ENCODE measurements at places on chromosomes 1 and 21.

DNA sequence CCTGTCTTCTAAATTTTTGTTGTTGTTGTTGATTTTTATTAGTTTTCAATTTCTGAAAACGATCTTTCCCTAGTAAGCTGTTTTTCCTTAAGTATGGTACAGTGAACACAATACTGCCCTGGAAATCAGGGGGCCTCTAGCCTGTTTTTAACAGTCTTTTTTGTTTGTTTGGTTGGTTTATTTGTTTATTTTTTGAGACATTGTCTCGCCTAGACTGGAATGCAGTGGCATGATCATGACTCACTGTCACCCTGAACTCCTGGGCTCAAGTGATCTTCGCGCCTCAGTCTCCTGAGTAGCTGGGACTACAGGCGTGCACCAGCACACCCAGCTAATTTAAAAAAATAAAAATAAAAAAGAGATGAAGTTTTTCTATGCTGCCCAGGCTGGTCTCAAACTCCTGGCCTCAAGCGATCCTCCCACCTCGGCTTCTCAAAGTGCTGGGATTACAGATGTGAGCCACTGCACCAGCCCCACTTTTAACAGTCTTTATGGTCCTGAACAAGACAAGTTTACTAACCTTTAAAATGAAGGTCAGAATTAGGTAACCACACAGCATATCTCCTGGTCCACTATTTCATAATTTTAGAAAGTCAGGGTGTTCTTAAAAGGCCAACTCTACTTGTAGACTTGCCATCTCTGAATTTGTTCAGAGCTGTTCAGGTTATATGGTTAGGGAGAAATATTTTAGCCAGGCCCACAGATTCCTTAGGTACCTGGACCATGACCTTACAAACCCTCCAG, 35.4 kb downstream of the TBCE start:
- DNase-seq, result no peak

DNA sequence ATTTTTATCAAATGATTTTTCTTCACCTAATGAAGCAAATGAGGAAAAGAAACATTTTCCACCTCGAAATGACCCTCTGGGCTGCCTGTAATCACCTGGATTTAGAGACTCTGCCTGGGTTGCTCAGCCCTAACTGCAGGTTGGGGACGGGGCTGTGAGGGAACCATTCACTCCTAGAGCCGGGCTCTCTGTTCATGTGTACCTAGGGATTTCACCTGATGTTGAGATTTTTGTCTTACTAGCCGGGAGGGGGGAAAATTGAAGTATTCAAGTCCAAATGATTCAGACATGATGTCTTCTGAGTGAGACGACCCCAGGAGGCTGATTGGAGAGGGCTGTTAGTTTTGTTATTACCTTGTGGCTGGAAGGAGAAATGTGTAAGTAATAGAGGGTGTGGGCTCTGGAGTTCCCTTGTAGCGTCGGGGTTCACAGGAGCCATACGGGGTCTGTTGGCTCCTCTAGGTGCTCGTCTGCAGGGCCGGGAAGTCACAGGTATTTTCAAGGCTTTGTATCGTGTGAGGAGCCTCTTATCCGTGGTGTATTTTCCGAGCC, 42.3 kb upstream of the PWP2 start:
- no peak for DNase-seq

GRCh38 chr1:161792740-161793139, 26.6 kb downstream of the ATF6 start:
- peak; percentile 51 for DNase-seq

GRCh38 chr1:2099886-2100779, 49.9 kb downstream of the PRKCZ start:
- no peak for DNase-seq

DNA sequence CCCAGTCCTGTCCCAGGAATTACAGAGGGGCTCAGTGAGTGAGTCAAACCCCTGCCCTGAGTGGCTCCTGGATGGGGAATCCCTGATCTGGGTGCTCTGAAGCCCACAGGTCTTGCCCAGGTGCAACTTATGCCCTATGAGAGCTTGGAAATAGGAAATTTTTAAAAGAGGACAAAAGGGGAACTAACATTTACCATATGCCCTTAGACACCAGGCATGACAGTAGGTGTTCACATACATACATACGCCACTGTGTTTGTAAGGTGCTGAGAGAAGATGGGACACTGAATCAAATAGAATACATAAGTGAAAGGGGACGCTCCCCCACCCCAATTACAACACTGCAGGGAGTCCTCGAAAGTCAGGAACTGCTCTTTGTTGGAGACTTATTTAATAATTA, 1.4 kb downstream of the CFAP45 start:
- no peak for DNase-seq

DNA sequence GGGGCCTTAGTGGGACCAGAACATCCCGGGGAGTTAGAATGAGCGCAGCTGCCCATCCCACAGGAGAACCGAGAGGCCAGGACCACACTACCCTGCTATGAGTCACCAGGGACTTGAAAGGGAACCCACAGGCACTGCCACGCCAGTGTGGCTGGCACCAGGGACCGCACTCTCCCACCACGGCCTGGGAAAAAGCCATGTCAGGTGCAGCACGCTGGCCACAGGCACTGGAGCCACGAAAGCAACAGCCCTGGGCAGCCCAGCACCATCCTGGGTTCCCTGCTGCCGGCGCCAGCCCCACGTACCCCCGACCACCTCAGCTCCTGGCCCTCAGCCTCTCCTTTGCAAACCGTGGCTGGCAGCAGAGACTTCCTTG, 14.1 kb upstream of the TMEM240 start:
- DNase-seq, result no peak

DNA sequence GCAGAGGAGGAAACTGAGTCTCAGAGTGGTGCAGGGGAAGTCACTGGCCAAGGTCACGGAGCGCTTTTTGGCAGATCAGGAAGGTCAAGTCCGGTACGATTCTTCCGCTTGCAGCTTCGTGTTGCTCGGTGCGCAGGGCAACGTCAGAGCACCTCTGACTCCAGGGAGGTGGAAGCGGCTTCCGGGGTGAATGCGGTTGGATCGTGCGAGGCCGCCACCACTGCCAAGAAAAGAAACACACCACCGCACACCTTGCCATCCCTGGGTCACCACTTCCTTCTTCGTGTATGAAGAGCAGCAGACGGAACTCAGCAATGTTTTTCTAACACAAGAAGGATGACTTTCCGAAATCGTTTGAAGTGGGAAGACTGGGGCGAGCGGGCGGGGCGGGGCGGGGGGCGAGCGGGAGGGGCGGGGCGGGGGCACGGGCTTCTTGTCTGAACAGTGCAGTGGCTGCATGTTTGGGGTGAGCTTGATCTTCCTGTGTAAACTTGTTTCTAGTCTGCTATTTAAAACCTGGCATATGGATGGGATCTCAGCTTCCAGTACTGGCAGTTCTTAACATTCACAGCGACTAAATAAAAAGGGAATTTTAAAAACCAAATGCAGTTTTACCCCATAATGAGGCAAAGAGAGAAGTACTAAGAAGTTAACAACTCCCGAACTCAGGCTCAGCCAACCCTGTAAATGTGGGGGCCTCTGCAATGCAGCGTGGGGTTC, 300.0 kb downstream of the RRAGC start:
- no peak for DNase-seq

DNA sequence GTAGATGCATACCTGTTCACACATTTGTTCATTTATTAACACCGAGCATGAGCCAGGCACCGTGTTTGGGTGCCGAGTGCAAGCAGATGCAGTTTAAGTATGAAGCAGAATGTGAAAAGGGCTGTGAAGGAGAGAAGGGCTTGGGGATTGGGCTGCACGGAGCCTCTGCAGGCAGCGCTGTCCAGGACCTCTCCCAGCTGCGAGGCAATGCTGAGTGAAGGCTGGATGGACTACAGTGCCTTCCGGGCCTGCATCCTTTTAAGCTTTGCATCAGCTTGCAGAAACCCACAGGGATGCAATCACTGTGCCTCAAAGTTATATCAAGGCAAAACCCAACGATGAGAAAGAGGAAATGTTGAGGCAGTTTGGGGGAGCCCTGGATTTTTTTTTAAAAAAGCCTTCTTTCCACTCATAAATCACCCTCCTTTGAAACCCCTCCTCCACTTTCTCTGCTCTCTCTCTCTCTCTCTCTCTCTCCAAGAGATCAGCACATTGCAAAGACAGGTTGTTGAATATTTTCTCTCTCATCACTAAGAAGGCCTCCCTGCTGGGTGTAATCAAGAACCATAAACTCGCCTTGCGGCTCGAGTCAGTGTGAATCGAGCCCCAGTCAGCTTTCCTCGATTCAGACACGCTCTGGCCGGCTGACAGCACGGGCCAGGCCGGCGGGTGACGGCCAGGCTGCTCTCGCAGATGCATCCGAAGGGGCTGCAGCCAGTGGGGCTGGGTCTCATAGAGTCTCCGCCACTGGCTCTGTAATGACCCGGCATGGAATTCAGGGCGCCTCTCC, 89.2 kb upstream of the POU3F1 start:
- no peak for DNase-seq

DNA sequence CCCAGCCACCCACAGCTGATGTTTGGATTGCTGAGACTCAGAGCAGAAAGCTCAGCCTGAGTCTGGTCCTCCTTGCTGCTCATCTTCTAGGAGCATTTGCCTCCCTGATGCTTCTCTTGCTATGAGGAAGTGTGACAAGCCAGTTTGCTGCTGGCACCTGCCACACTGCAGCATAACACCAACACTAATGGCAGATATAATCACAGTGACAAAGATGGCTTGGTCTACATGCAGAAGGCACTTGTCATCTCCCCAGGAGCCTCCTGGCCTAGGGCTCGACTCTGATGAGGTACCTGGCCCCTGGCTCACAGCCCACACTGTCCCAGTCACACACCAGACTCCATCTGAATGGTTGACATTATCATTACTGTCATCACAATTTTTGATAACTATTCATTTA, 13.9 kb upstream of the PSMB2 start:
- no peak for DNase-seq

- DNase-seq, result no peak
Measured at GRCh38 chr1:9426291-9426711, 113.0 kb upstream of the SLC25A33 start.

DNA sequence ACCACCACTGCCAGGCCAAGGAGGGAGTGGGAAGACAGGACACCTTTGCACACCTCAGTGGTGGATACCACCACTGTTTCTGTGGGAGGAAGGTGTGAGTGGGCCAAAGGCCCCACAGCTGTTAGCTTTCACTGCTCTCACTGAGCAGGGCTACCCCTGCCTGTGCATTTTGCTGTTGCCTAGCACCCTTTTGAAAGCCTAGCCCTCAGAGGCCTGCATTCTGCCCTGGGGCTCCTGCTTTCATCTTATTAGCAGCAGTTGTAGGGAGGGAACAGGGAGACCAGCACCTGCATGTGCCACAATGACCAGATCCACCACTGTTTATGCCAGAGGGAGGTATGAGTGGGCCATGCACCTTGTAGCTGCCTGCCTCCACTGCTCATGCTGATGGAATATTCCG, 110.9 kb upstream of the C21orf91 start:
- DNase-seq, result no peak

DNA sequence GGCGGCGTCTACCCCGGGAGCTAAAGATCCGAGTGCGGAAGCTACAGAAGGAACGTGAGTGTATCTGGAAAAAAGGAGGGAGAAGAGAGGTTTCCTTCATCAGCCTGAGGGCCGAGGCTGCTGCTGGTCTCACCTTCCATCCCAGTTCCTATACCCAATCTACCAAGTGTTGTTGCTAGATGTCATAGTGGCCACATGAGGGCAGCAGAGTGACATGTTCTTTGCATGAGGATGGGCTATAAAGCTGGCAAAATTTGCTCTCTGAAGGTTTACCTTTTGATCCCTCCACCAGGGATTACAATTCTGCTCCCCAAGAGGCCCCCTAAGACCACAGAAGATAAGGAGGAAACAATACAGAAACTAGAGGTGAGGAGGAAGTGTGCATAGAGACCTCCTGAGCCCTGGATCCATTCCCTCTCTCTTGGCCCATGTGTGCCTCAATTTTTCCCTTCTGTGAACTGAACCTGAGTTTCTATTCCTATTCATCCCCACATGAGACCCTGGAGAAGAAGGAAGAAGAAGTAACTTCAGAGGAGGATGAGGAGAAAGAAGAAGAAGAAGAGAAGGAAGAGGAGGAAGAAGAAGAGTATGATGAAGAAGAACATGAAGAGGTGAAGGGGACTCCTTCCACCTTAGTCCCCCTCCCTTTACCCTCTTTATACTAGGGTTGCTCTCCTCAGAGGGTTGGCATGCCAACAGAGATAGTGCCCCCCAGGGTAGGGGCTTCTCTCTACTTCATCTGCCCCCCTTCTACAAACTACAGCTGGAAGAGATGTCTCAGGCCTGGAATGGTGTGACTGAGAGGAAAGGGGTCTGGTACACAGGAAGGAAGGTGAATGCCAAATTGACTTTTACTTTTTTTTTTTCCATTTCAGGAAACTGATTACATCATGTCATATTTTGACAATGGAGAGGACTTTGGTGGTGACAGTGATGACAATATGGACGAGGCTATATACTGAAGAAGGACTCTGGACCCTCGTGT, 13.3 kb downstream of the POLR3GL start:
- no peak for DNase-seq

Measured in AG04449 (cell line).